AG10803 (cell line): ENCODE measurements at places on chromosomes 4 and X.

GRCh38 chrX:28590396-28590795 is 3.1 kb downstream of the IL1RAPL1 start:
- no peak for DNase-seq

DNA sequence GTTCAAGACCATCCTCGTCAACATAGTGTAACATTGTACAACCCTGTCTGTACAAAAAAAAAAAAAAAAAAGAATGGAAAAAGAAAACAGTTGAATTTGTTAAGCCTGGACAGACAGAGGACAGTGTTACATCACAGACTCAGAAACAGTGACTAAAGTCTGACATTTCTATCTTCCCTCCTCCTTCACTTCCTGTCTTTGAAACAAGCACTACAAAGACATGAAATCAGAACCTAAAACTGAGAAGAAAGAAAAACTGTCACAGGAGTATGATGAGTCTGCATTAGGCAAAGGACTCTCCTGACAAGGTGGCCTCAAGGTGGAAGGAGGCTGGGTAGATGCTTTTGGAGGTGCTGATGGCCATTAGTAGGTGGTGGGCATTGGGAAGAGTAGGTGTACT is 126.7 kb downstream of the RBM47 start:
- peak; percentile 14 for DNase-seq

- no peak for DNase-seq
Measured at GRCh38 chr4:12036450-12036849, 607.8 kb upstream of the HS3ST1 start.

- DNase-seq, result peak; percentile 42
Measured at GRCh38 chr4:156642161-156642560, 329.4 kb downstream of the PDGFC start.

DNA sequence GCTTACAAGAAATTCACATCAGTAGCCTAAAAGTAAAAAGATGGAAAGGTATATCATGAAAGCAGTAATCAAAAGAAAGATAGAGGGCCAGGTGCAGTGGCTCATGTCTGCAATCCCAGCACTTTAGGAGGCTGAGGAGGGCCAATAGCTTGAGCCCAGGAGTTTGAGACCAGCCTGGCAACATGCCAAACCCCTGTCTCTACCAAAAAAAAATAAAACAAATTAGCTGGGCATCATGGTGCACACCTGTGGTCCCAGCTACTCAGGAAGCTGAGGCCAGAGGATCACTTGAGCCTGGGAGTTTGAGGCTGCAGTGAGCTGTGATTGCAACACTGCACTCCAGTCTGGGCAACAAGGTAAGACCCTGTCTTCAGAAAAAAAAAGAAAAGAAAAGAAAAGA is 55.5 kb downstream of the GSPT2 start:
- DNase-seq, result no peak

DNA sequence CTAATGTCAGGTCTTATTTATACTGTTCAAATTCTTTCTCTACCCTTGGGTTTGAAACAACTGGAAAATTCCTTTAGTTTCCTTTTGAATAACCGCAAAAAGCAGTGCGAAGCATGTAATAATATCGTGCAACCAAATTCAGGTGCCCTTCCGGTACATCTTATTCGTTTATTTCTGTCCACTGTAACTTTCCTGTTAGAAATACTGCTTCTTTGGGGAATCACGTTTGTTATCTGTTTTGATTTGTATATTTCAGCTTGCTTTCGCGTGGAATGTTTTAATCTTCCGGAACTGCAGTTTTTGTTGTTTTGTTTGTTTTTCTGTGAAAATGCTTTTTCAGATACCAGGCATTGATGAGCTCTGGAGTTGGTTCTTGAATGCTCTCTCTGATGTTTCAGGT is 85.7 kb upstream of the HPRT1 start:
- no peak for DNase-seq
